ENCODE measurements at places on chromosomes 3 and 15. TPM values are rescaled to one million over a fixed set of nuclear protein-coding genes. Genes with fewer than 3 reads are reported as not detected.

- no peak for DNase-seq
Observed at GRCh38 chr3:45275006-45275704, 49.1 kb upstream of the TMEM158 start.

GRCh38 chr3:51967384-51968169, at the start of gene PCBP4:
Gene PCBP4 (minus strand): TSS chr3:51967454. CDS start chr3:51961240, 6,214 bp downstream.
- no peak for DNase-seq

FOXL2NB gene
- total RNA-seq: not detected

ALAS1 gene
- total RNA-seq: 117 TPM

DNA sequence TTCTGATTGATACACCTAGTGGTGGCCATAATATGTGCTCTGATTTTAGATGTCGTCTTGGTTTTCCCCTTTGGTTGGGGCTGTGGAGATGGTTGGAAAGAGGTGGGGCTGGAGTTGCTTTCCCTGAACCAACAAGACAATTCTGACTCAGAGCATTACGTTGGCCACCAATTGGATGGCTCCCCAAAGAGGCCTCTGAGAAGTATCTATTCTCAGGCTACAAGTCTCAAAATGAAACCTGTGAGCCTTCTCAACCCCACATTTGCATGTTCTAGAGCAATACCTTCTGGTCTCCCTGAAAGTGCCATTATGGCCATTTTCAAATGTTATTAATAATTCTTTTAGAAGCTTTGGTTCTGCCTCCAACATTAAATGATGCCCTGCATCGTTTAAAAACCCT, 188.4 kb upstream of the WNT5A start:
- no peak for DNase-seq

- no peak for DNase-seq
Observed at GRCh38 chr3:73148682-73149081, 87.2 kb downstream of the EBLN2 start.

DNA sequence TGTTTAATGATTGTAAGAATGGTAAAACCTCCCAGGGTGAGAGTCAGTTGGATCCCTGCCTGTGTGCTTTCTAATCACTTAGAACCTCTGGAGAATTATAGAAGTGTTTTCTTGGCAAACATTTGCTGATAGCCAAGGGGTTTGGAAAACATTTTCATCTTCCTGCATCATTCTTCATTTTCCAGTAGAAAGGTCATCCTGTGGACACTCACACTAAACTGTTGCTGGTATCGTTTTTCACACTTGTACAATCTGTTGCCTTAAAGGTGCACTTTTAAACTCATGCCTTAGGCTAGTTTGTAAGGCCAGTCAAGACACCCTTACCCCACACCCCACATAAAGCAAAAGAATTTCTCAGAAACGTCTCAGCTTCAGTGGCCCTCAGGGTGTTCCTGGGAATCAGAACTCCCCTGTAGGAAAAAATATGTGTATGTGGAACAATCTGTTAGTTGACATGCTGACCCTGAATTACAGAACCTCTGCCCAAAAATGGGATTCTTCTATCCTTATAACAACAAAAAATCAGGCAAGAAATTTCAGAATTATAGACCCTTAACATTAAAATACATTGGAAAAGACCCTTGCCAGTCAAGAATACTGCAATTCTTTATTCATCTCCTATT, 5.8 kb upstream of the PLD1 start:
- no peak for DNase-seq

DNA sequence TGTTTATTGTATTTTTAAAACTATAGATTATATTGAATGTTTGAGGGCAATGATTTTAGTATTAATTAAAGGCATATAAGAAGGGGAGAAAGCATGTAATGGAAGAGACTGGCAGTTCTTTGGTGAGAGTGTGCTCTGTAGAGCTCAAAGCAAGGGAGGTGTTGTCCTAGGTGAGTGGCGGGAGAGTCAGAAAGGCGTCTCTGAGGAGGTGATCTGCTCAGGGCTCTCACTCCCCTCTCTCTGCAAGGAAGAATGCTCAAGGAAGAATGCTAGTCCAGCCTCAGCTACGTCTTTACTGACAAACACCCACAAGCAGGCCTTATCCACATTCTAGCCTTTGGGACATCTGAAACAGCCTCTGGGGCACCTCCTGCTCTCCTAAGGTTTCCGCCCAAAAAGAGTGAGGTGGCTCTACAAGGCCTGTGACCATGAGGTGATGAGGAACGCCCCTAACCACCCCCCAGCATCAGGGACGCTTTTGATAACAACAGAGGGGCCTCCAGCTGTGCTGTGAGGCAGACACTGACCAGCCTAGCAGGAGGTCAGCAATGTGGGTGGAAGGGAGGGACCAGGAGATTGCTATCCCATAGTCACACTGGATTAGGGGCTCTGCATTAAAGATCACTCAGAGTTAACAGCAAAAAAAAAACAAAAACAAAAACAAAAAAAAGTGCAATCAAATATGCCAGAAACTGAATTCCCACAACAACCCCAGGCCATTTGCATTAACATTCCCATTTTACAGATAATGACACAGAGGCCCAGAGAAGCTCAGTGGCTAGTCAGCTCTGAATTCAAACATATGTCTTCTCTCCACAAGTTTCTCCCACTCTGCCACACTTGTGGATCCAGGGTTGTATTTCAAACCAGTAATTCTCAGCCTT, 202.2 kb upstream of the CTNNB1 start:
- DNase-seq: no peak

DNA sequence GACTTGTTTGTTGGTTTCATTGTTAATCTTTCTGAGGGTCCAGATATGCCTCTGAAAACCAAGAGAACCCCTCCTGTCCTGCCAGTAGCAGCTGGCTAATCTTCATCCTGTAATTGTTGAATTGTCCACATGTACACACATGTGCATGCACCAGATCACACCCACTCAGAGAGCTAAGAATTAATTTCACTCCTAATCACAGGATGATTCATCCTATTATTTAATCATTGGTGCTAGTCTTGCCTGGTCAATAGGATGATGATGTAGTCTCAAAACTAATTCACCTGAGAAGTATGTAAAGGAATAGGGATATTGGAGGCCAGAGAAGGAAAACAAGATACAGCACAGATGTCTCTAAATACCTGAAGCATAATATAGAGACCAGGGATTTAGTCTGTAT, 7.8 kb upstream of the AHSG start:
- no peak for DNase-seq

- DNase-seq: no peak
Observed at GRCh38 chr3:82424031-82424339, 662.5 kb upstream of the GBE1 start.

DNA sequence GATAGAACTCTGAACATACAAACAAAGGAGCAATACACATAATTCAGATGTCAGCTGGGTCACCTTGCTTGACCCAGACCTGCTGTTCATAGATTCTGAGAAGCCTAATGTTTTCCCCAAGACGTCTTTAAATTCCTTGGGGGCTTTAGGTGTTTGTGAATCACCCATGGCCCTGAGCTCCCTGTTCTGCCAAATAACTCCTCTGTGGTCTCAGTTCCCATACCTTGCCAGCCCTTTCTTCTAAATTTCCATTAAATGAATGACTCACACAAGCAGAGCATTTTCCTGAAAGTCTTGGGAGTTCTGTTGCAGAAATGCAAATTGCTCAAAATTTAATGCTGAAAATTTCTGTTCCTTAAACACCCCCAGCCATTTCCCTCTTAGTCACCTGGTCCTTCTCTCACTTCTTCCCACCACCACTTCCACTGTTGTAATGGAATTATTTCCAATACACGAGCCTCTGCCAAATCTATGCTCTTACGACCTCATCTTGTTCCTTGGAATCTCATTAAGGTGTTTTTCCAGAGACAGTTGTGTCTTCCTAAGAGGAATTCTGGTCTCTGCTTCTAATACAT, 33.4 kb upstream of the PSMD6 start:
- no peak for DNase-seq

- DNase-seq: no peak
Observed at GRCh38 chr15:66483131-66483566, 14.4 kb downstream of the SNAPC5 start.

SOX14 gene
- total RNA-seq: not detected

ELL3 gene
- 1.3 TPM for total RNA-seq

CHRM5 gene
- not detected for total RNA-seq

GRCh38 chr3:192092388-192093005, 631.5 kb downstream of the PYDC2 start:
- DNase-seq: no peak

EFHB gene
- total RNA-seq: 0.94 TPM

DNA sequence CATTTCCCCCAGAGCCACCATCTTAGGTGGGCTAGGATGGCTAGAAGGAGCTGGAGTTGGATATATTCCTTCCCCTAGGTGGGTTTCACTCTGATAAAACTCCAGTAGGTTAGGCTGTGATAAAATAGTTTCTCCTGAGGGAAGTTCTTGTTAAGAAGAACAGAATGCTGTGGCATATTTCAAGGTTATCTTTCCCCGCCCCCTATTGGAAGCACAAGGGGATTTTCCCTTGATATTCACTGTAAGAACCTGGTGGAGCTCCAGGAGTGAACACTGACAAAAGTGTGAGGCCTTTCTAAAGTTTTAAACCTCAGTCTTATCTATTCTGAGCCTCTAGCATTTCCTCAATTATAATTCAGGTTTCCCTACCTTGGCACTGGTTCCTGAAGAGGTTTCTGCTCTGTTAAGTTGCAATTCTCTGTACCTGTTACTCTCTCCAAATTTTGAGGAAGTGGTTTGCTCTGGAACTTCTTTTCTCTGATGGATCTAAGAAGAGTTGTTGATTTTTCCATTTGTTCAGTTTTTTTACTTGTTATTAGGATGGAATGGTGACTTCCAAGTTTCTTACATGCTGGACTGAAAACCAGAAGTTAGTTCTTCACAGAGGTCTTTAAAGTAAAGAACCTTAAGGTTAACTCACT, 113.5 kb downstream of the GMPS start:
- DNase-seq: no peak

CYP8B1 gene
- not detected for total RNA-seq

DNA sequence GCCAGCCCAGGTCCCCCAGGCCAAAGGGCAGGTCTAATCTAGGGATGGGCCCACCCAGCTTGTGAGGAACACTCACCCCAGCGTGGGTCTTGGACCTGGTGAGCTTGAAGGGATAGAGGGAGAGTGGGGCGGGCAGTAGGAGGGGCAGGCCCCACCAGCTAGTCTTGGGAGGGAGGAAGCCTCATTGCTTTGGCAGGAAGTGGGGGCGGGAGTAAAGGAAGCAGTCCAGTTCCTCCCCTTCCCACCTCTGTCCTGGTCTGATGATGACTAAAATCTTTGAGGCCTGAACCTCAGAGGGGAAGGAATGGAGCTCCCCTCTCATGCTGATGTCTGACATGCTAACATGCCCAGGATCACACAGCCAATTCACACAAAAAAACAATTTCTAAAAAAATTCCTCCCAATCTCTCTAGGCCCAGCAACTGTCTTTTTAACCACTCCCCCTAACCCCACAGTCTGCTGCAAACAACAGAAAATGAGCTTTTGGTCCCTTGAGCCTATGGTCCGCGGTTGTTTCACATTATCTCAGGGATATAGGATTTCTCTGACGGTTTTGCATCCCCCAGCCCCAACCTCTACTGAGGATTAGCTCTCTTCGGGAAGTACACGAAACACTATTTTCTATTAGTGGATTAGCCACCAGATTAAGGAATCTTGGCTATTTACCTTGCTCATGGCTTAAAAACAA, 30.7 kb upstream of the DUSP7 start:
- no peak for DNase-seq

- DNase-seq: no peak
Observed at GRCh38 chr3:48595075-48595525, at the start of gene COL7A1. Gene COL7A1 (minus strand): TSS chr3:48595329. CDS start chr3:48595159, 170 bp downstream.

DNA sequence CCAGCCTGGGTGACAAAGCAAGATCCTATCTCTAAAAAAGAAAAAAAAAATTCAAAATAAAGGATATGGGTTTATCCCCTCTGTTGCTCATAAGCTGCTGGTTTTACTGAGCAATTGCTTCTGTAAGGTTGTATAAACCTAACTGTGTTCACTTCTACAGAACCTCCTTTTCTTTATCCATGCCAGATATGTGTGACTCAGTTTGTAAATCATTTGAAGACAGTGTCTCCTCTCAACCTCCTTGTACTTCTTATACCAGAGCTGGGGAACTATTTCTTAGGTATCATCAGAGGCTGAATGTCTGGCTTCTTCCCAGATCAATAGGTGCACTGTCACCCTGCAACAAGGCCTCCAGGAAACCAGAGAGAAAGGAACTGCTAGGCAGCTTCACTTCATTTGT, 273.8 kb downstream of the CD47 start:
- no peak for DNase-seq

DNA sequence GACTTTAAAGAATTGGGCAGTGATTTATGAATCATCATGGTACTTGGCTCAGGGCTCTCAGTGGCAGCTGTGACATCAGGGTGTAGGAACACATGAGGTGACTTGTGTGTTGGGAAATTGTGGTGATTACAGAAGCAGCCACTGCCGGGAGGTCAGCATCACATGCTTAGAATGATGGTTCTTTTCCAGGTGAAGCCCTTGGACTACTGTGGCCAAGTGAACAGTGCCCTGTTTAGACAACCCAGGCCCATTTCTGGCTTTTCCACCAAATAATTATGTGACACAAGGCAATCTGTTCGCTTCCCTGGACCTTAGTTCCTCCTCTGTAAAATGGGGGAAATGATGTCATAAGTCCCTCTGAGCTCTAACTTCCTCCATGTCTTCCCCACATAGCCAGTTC, 139.7 kb upstream of the ROPN1 start:
- DNase-seq: no peak

DNA sequence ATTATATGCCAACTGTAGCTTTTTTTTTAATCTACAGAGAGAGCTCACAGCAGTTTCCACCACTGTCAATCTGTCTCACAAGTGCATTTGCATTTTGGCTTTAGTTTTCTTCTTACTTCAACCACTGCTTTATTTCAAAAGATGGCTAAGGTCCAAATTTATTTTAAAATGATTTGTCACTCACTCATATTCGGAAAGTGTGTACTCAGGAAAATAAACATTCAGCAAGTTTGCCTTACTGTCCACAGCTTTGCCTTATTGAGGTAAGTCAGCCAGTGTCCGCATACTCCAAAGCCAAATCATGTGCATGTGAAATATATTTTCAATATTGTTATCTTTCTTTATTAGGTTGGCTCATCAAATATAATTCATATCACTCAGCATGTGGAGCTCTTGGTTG, 240.7 kb upstream of the ARHGEF26 start:
- no peak for DNase-seq

- DNase-seq: no peak
Observed at GRCh38 chr15:89117790-89118189, 29.5 kb downstream of the ABHD2 start.

- DNase-seq: no peak
Observed at GRCh38 chr3:46700772-46701171, 420 bp upstream of the TMIE start.

GRCh38 chr3:101181801-101182200, 138.6 kb downstream of the IMPG2 start:
- no peak for DNase-seq

DNA sequence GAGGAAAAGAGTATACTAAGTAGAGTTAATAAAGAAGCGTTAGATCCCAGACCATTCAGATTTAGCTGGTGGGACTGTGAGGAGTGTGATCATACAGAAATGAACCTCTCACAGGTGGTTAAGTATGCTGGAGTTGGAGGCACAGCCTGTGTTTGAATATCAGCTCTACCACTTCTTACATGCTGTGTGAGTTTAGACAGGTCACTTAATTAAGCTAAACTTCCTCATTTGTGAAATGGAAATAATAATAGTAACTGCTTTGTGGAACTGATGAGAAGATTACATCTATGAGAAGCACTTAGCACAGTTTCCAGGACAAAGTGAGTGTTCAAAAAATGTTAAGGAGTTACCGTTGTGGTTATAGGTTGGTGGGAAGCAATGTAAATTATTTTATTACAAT, 8.4 kb downstream of the ACP3 start:
- DNase-seq: no peak
